ENCODE measurements at places on chromosomes 13 and 19.

GRCh38 chr13:26266311-26266710 lies 12.4 kb downstream of the CDK8 start:
- no peak for DNase-seq

GRCh38 chr13:36997716-36998427 lies 1.3 kb downstream of the ALG5 start:
- DNase-seq = no peak

- DNase-seq = no peak
Observed at GRCh38 chr13:20375871-20376270, 143.8 kb upstream of the GJB6 start.

- DNase-seq = no peak
Observed at GRCh38 chr13:33185853-33186252, 99.7 kb downstream of the STARD13 start.

GRCh38 chr13:99176309-99177276 lies 24.1 kb upstream of the UBAC2 start:
- peak; percentile 79 for DNase-seq

DNA sequence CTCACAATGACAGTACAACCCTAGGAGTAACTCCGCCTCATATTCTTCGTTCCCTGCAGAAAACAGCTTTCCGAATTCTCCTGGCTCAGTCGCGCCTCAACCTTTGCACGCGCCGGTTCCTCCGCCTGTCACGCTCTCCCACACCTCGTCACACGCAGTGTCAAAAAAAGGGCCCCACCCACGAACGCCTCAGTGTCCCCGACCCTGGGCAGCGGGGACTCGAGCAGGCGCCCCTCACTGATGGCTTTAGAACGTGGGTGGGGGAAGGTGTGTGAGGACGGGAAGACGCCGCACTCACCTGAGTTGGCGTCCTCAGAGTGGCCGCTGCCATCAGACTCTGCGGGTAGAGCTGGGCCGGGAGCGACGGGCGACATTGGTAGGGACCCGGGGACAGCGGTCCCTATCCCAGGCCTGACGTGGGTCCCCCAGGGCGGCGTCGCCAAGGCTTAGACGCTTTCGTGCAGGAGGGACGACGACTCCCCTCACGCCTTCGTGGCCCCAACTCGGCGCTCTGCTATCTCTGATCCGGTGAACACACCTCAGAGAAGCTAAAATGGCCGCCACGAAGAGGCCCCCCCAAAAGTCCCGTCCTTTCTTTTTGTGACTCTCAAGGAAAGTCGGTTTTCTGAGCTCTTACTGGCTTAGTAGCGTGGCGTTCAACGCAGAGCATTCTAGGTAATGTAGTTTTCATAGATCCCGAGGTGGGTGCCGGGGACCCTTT lies at the start of gene ZNF154:
ZNF154 (minus strand) TSS at position 564 of the 721 bp plus-strand sequence; CDS start at position 331, 233 bp downstream.
- peak; percentile 9 for DNase-seq

- DNase-seq = no peak
Observed at GRCh38 chr19:49988433-49988832, 27.5 kb upstream of the SIGLEC11 start.

- no peak for DNase-seq
Observed at GRCh38 chr19:30640252-30640965, 268.2 kb downstream of the ZNF536 start.

- DNase-seq = no peak
Observed at GRCh38 chr19:38831142-38831605, 420 bp downstream of the ECH1 start.

DNA sequence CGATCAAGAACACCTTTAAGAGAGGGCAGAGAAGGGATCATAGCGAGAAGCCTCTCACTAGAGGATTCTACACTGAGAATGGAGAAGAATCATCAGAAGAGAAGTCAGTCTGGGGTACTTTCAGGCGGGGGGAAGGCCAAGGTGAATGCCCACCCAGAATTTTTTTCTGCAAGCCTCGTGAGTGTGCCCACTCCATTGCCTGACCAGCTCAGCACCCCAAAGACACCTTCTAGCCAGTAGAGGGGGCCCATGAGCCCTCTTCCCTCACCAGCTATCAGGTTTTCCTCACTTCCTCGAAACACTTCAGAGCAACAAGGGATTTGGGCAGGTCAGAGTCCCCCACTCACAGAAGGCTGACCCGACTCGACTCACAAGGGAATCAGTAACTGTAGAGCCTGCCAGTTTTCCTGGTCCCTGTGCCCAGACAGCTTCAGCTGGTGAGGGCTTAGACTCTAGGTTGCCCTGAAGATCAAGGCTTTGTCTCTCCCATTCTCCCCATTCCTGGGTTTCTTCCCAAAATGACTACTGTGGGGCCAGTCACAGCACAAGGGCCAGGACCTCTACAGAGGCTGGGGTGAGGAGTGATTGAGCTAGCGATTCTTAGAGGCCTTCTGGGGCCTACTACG lies 18.4 kb downstream of the NLRP13 start:
- no peak for DNase-seq

GRCh38 chr13:62185631-62186255 lies 770.1 kb upstream of the PCDH20 start:
- no peak for DNase-seq

GRCh38 chr13:75763512-75763911 lies 127.4 kb downstream of the LMO7 start:
- no peak for DNase-seq

DNA sequence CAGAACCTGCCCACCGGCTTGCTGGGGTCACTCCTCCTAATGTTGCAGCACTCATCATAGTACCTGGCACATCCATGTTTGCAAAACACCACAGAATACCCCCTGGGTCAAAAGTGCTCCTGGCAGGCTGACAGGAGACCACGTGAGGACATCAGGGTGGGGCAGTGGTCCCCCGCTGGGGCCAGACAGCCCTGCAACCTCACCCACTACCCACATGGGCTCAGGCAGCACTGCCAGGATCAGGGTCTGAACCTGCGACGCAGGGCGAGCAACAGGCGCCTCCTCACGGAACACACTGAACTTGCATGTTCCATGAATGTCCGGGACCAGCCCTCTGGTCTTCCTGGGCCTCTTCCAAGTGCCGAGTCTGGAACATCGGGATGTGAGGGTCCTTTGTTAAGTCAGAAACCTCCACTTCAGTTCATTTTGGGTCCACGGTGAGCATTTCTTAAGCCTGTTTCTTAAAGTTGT lies 1.4 kb upstream of the SLC7A9 start:
- no peak for DNase-seq

GRCh38 chr13:95628488-95628887 lies 16.0 kb downstream of the DZIP1 start:
- DNase-seq = no peak

- no peak for DNase-seq
Observed at GRCh38 chr13:88623150-88623549, 952.0 kb downstream of the SLITRK5 start.

GRCh38 chr19:54030895-54031586 lies 32.7 kb downstream of the VSTM1 start:
- DNase-seq = no peak

DNA sequence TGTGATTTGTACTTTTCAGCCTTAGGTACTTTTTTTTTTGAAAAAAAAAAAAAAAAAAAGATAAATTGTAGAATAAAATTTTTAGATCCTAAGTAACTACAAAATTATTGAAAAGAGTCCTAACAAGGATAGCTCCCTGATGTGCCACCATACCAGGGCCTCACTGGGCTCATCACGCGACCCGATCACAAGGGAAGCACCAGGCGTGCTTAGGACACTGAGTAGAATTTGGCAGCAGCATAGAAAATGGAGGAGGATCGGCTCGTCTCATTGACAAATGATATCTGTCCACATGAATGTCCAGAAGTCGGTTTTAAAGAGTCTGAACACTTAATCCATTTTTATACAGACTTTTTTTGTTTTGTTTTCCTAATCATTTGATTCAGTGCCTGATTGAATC lies 179.0 kb downstream of the STK24 start:
- no peak for DNase-seq

GRCh38 chr13:43057653-43058317 lies 34.4 kb downstream of the DNAJC15 start:
- no peak for DNase-seq

DNA sequence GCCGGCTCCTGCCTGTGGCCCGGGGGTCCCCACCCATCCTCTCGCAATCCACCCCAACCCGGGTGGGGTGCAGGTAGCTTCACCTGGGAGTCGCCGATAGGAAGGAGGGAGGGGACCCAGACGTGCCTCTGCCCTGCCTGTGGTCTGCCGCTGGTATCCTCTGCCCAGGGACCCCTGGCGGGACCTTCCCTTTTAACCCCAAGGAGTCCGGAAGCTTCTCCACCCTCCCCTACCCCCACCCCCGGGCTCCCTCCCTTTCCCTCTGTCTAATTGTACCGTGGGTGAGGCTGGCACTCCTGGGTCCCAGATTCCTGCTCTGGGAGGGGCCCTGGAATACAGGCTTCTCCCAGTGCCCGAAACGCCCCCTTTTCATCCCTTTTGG lies at the start of gene KLK10:
KLK10 (minus strand) TSS at position 166 of the 382 bp plus-strand sequence. CDS start 579 bp downstream, outside the sequence.
- no peak for DNase-seq

DNA sequence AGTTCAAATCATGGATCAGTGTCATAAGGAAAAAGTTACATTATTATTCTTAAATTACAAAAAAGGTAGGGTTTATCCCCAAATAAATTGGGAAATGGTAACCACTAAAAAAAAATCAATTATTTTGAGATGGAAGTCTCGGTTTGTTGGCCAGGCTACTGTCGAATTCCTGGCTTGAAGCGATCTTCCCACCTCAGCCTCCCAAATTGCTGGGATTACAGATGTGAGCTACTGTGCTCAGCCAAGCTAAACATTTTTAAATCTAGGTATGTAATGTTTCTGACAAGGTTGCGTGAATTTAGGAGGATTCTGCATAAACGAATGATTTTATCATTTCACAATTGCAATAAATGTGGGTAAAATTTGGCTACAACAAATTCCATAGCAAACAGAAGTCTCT lies 2.0 kb downstream of the NAA16 start:
- no peak for DNase-seq

DNA sequence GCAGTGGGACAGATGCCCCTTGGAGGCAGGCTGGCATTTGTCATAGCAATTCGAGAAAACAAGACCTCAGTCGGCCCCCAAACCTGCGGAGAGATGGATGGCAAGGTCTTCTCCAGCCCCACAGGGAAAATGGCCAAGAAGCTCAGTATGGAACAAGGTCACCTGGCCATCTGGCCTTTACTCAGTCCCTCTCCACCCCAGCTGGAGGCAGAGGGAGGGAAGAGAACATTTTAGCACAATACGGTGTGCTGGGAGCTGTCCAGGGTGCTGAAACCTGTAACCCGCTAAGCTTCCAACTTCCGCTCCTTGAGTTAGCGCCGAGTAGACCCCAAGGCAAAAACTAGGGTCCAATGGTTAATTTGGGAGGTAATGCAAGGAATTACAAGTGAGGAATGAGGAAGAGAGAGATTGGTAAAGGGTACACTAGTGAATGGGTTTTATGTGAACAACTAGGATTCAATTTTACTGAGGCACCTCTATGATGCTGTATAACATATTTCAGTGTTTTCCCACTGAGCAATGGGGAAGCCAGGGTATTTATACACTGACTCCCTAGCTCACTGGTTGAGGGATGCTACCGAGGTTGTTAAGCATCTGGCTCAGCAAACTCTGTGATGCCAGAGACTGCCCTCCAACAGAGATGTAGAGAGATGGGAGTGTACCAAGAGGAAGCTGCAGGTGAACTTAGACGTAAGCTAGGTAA lies 64.3 kb downstream of the CACNA1A start:
- peak; percentile 4 for DNase-seq

- no peak for DNase-seq
Observed at GRCh38 chr13:110888390-110888789, 26.5 kb downstream of the ANKRD10 start.

DNA sequence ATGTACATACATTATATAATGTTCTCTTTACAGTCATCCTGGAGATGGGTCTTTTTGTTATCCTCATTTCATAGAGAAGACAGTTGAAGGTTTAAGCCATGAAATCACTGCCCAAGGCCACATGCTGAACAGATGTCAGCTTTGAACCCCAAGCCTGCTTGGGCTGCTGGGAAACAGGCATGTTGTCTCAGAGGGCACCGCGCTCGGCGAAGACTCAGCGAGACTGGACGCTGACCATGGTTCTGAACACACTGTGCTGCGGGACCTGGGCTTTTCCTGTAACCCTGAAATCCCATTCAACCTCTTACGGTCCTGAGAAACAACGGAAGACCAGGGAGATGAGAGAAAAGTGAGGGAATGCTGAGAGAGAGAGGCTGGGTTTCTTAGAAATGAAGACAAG lies 27.3 kb downstream of the LRFN3 start:
- no peak for DNase-seq

DNA sequence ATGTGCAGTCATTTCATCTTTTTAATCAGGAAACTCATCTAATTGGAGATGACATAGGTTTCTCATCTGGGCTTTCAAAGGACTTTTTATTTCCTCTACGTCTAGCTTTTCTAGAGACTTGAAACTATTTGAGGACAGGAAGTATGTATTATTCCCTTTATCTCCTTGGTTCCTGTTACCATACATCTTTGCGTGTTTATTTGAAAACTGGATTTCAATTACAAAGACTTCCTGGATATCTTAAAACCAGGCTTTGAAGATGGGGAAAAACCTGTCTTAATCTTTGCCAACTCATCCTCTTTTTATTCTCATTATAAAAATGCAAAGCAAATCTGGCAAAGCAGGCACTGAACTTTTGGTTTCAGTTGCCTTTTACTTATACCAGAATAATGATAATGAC lies 130.5 kb downstream of the LMO7 start:
- no peak for DNase-seq

Data from activated T-cell treated with anti-CD3 and anti-CD28 coated beads for 4 hours (primary cell).